ENCODE measurements at places on chromosomes 1 and 21.

DNA sequence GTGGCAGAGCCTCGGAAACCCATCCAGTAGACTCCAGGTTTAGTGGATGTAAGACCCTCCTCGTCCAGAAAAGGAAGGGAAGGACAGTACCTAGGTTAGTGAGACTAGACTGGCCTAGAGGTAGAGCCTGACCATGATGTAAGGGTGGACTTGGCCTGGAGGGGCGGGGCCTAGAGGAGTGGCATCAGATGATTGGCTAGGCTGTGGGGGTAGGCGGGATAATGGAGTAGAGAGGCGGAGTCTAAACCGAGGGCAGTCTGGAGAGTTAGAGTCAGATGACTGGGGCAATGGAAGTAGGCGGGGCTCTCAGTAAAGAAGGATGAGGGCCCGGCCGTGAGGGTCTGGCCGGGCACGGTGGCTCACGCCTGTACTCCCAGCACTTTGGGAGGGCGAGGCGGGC, 70.1 kb downstream of the EPHB2 start:
- DNase-seq: no peak

DNA sequence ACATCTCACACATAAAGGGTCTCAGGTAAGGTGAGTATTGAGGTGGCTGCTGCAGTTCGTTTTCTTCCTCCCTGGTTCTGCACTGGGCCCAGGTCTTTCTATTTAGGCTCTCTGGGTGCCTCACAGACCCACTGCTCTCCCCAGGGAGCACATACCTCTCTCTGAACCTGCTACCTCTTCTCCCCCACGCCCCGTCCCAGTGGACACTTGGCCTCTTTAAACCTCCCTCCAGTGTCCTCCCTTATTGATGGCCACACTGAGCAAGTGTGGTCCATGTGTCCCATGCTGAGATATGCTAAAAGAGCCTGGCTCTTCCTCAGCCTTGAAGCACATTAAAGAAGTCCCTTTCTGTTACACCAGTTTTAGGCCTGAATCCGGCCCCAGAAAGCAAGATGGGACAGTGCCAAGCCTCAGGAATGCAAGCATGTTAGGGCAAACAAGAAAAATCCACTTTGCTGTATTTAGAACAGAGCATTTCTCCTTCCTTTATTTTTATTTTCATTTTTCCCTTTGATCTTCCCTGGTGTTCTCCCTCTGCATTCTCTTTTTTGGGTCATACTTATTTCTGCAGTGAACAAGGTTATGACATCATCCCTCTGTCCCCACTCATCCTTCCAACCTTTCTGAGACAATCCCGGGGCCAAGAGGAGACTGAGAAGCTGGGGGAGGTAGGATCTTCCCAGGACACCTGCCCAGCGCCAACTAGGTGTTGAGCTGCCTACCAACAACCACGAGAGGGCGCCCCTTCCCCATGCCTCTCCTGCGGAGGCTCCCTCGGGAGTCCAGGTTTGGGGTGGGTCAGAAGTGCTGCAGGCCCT, 5.0 kb upstream of the CHI3L2 start:
- DNase-seq: no peak

DNA sequence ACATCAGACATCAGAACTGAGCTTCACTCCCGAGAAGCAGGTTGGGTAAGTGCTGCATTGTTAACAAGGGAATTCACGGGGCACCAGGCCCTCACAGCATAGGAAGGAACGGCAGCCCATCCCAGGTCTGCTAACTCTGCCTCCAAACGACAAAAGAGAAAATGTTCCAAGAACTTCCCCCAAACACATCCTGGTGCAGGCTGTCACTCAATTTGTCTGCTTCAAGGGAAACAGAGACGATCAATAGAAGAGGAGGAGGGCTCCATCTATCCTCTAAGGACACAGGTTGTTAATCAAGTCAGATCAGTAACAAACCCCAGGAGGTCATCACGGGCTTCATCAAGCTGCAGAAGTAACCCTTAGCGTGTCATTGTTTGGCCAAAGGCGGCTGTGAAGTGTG, 3.5 kb upstream of the TSPEAR start:
- no peak for DNase-seq

GRCh38 chr1:49085079-49085478, 308.4 kb upstream of the BEND5 start:
- DNase-seq: no peak

DNA sequence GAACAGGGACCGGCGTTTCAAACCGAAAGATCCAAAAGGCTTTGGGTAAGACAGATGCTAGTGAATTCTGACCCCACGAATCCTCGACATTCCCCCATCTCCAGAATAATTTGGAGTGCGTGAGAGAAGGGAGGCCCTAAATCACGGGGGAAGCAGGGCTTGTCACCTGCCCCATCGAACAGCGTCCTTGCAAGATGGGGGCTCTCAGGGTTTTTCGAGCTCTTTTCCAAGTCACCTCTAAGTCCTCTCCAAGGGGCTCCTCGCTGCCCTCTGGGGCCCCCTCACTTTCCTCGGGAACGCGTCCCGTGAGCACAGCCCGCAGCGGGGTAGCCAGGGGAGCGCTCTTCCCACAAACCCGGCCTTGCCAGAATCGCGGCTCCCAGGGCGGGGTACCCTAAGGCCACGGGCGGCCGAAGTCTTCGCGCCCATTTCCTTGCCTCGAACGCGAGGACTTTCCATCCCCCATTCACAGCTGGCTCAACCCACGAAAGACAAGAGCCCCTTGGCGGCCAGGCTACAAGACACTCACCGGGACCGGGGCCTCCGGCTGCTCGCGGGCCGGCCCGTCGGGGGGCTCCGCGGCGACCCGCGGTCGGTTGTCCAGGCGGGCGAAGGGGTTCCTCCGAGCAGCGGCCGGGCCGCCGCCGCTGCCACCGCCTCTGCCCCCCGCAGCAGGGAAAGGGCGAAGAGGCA, 546 bp downstream of the DONSON start:
- no peak for DNase-seq

- no peak for DNase-seq
These were observed 36.5 kb downstream of the DDX20 start for GRCh38 chr1:111792249-111792648.

- no peak for DNase-seq
These were observed 349.0 kb downstream of the SIPA1L2 start for GRCh38 chr1:232280910-232281309.

DNA sequence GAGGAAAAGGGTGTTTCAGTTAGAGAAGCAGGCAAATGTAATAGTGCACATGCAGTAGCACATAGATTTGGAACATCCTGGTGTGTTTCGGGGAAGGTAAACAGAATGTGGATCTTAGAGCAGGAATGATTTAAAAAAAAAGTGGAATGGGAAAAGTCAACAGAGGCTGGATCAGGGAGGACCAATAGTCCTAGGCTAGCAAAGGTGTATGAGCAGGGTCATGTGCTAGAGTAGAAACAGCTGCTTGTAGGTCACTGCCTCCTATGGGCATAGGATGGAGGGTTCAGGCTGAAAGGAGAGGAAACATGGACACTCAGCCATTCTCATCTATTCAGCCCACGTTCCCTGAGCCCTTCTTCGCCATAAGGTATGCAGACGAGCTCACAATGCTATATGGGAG, 3.7 kb upstream of the KPNA6 start:
- no peak for DNase-seq

- DNase-seq: no peak
These were observed at the start of the genes DCST1 and DCST2 for GRCh38 chr1:155033524-155033923. Gene DCST1 (plus strand): TSS chr1:155033824. CDS start chr1:155034037, 213 bp downstream. Gene DCST2 (minus strand): TSS chr1:155033781. CDS start chr1:155033701, 80 bp downstream.

GRCh38 chr1:31152181-31152795, 86.8 kb upstream of the PUM1 start:
- DNase-seq: no peak

DNA sequence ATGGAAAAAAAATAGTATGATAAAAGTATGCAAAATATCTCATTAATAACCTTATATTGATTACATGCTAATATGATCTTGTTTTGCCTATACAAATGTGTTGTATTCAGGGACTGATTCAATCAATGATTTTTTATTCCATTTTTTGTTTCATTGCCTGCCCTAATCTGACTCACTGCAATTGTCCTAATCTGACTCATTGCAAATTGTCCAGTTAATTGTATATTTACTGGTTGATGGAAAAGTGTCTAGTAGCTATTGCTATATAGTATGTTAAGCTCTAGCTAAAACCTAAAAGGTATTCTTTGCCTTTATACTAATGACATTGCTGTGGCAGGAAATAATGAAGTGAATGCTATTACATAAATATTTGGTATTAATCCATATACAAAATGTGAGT, 728.9 kb upstream of the ZP4 start:
- DNase-seq: no peak

DNA sequence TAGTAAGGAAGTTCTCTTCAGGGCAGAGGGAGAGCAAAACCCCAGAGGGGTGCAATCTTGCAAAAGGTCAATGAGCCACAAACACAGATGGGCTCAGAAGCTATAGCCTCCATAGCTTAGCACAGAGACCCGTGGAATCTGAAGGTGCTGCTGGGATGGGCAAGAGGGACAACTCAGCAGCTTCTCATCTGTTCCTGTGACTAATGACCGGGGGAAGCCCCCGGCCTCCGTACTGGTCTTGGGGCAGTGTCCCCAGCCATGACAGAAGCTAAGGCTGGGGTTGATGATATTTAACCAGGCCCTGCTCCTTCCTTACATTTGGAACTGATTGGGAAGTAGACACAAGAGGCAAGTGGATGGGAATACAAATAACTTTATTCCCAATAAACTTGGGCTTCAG, 19.1 kb downstream of the EXOC8 start:
- DNase-seq: no peak

- DNase-seq: no peak
These were observed 513 bp upstream of the RAB3GAP2 start for GRCh38 chr1:220272841-220273090.

DNA sequence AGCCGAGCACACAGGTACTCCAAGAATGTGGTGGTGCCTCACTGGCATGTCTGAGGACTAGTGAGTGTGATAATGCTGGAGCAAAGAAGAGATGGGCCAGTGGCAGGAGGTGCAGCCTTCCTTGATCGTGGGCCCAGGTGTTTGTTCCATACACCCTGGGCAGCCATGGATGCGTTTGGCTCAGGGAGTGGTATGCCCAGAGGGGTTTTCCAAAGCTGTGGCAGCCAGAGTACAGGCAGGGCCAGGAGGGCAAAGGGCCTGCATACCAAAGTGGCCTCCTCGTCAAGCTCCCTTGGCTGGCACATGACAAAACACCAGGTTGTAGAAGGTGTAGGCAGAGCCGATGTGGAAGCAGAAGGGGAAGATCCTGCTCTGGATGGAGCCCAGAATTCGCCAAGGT, 19.0 kb downstream of the PARS2 start:
- DNase-seq: no peak

DNA sequence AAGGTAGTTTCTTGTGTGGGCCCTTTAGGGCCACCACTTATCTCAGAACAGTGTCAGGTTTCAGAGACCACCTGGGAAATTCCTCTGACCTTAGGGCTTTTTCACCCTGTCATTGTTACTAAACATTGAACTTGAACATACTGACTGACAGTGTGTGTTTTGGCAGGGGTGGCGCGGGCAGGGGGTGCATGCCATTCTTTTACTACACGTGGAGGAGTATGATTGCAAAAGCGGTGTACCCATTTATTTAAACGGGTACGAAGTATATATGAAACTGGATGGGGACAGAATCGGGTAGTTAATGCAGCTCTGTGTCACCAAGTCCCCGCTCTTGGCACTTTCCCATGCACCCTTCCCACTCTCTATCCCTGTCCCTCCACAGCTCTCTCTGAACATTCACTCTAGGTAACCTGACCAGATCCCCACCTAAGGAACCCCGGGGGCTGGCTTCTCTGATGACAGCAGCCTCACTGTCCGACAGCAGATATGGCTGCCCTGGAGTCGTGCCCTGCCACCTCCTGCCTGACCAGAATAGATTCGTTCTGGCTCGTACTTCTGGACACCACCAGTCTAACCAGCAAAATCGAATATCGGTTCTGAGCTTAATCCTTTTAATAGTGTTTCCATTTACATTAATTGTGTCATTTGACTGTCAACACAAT, 51.3 kb downstream of the NFASC start:
- no peak for DNase-seq

- no peak for DNase-seq
These were observed 49.8 kb upstream of the KANK4 start for GRCh38 chr1:62368989-62369388.

DNA sequence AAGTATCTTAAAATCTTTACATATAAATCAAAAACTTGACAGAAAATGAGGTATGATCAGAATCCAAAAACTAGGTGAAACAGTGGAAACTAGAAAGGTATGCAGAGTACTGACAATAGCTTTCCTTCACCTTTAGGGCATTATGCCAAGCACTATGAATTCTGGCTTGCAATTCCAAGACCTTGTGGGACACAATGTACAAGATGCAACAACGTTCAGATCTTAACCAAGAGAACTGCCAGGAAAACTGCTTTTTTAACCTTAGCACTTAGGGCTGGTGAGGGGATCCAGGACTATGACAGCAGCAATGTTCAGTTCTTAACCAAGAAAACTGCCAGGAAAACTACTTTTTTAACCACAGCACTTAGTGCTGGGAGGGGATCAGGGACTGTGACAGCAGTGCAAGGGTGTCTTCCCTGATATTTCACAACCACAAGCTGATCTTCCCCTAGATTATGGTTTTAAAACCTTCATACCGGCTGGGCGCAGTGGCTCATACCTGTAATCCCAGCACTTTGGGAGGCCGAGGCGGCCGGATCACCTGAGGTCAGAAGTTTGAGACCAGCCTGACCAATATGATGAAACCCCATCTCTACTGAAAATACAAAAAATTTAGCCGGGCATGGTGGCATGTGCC, 22.3 kb downstream of the FOXJ3 start:
- DNase-seq: no peak

GRCh38 chr1:28028873-28029654, 59.3 kb downstream of the EYA3 start:
- DNase-seq: no peak

DNA sequence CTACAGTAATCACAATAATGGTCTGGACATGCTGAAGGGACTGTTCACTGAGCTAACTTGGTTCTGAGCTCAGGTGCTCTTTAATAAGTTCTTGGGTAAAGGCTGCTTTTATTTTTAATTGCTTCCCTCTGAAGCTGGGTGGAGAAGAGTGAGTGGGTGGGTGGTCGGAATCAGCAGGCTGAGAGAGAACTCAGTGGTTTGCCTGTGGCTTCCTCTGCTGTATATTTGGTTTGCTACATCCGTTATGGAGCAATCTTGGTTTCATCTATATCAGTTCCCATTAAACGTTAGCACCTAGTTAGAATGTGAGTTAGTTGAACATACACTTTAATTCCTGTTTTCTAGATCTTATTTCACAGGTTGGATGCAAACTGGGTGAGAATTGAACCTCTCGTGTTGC, 23.3 kb downstream of the CNIH4 start:
- DNase-seq: no peak

- no peak for DNase-seq
These were observed 36.6 kb downstream of the PLXNA2 start for GRCh38 chr1:208207388-208208131.

DNA sequence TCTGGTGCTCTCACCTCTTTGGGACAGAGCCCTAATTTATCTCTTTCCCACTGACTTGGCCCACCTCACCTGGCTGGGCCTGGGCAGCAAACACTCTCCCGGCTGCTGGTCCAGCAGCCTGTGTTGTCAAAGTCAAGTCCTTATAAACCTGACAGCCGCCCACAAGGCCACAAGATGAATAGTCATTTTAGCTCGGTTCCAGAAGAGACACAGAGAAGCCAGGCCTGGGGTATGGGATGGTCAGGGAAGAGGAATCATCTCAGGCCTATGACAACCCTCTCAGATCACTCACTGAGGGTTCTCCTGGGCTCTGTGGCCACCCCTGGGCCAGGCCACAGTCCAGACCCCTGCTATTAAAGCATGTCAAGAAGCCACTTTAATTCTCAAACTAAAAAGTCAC, 158.5 kb downstream of the FOXD2 start:
- no peak for DNase-seq

Measured in NCI-H524 treated with DMSO at 0.1 percent for 48 hours (cell line).